ENCODE measurements at places on chromosomes 7 and 10.

- no peak for DNase-seq
Measured at GRCh38 chr10:30027057-30028005, 32.1 kb downstream of the JCAD start.

DNA sequence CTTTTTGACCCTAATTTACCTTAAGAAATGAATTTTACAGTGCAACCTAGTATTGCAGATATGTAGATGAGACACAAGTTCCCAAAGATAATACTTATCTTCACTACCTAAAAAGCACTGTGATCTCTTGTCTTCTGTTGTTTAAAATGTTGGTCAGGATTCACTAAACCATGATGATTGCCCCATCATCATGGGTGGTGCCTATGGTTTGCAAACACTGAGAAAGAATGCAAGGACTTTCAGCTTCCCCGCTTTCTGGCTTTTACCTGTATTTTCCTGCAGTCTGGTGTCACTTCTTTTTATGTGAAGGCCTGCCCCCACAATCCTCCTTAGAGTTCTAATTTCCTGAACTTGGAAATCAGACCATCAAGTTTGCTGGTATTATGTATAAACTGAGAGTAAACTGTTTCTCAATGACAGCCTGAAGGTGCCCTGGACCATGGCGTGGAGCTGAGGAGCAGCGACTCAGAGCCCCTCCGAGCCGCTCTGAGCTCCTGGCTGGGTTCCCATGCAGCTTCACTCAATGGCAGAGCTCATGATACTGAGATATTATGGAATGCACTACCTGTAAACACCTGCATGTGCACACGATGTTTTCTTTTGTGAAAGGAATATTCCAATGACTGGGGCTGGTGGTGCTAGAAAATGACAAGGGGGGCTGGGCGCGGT lies 118.4 kb upstream of the EFCAB10 start:
- no peak for DNase-seq

- no peak for DNase-seq
Measured at GRCh38 chr7:116322541-116322940, 112.2 kb downstream of the TES start.

- no peak for DNase-seq
Measured at GRCh38 chr7:84452618-84453017, 258.0 kb upstream of the SEMA3A start.

DNA sequence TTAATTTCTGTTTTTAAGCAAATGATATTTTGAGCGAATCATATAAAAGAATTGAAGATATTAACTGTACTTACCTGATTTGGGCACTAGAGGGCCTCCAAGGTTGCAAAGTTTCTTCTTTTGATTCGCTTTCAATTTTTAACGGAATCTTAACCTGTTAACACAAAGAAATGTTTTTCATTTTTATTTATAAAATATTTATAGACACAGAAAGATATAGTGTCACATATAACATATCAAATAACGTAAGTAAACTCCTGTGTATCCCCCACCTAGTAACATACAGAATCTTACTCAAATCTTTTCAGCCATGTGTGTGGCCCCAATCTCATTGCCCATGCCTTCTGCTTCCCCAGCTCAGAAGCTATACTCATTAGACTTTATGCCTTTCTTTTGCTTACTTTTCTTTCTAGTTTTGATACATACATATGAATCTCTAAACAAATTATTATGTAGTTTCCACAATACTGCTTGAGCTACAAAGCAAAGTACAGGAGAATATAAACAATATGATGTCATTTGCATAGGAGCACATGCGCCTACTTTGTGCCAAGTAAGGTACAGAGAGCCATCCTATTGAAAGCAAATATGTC lies 49.5 kb upstream of the ZPBP start:
- DNase-seq: peak; percentile 42

DNA sequence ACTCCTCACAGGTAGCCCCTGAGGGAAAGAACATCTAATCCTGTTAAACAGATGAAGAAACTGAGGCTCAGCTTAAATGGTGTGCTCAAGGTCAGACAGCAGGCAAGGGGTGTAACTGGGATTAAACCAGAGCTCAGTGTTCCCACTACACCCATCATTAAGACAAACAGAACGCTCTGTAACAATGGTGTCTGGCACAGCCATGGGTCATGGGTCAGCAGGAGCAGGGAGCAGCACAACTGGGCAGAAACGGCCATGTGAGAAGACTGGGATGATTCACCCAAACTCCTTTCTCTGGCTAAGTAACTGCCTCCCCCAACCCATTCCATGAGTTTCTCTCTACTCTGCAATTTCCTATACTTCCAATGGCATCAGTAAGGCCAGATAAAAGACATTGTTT lies 85.5 kb upstream of the PDE1C start:
- peak; percentile 20 for DNase-seq

DNA sequence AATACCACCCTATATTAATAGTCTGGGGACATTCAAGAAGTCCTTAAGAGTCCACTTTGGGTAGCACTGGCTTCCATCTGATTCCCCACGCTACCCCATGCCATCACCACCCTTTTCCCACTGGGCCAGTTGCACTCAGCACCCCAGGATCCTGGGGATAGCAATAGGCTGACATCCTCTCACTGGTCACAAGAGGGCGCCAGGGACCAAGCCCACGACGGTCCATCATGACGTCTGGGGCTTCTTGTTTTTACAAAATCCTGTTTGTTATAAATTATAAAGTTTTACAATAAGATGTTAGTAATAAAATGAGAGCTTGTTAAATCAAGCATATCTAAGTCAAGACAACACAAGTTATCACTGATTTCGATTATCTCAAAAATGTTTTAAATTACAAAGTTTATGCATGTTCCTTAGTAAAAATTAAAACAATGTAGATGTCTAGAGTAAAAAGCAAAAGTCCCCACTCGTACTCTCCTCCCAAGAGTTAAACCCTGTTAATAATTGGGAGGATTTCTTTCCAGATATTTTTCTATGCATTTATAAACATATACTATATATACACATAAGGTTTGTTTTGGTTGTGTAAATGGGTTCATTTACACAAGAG lies 15.4 kb downstream of the GPNMB start:
- peak; percentile 69 for DNase-seq

DNA sequence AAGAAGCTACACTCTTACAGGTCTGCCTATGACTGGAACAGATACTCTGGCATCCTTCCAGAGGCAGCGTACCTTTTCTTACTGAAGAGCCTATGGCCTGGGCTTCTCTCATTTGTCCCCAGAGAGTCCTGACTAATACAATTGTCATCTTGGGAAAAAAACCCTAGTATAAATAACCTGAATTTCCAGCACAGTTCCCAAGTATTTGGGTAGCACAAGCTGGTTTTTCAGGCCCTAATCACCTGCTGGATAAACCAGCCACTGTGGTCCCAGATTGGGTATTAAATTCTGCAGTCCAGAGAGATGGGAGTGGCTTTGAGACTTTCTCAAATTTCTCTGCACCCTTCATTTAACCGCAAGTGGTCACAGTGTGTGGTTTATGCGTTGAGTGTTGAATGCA lies 186.8 kb upstream of the NEBL start:
- DNase-seq: peak; percentile 78

DNA sequence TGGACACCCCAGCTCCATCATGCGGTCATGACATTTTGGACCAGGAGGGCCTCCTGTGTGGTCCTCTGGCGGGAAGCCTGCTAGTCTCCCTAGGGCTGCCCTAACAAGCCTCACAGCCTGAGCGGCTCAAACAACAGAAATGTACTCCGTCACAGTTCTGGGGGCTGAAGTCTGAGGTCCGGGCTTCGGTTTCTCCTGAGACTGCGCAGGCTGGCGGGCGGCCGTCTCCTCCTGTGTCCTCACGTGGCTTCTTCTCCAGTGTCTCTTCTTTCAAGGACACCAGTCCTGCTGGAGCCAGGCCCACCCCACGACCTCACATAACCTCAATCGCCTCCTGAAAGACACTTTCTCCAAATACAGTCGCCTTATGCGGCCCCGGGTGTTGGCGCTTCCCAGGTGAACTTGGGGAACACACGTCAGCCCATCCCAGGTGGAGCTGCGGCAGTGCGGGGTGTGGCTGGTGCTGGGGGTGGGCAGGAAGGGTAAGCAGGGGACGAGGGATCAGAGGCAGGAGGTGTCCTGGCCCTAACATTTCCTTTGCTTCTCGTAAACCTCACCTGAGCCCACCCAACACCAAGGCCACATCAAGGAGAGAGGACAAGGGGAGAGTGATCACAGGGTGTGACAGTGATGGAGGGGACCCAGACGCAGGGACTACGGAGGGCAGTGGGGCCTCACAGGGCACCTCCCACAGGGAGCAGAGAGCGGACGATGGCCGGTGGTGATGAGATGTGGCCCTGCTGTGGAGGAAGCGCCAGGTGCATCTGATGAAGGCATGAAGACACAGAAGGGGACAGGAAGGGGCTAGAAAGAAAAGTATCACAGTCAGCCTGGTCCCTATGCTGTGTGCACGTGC lies 580.6 kb downstream of the PTPRN2 start:
- no peak for DNase-seq

DNA sequence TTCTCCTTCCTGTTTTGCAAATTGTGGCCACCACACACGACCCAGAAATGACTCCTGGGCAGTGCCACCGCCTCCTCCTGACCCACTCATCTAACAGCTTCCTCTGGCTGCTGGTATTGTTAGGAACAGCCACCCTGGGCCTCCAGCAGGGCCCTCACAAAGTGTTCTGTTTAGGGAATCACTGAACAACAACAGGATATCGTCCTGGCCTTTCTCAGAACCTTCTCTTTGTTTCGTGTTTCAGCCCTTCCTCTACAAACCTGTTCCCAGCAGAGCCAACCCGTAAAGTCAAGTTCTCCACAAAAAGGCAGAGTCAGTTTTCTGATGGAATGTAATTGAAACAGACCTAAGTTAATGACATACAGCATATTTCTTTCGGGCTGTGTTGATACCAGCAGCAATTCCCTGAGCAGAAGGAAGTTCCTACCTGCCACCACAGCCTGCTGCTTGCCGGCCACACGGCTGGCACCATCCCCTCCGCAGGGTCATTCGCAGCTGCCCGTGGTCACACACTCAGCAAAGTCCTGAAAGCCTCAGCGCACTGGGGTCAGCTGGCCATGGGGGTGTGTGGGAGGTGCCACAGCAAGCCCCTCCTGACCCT lies 91.7 kb upstream of the PITRM1 start:
- no peak for DNase-seq

DNA sequence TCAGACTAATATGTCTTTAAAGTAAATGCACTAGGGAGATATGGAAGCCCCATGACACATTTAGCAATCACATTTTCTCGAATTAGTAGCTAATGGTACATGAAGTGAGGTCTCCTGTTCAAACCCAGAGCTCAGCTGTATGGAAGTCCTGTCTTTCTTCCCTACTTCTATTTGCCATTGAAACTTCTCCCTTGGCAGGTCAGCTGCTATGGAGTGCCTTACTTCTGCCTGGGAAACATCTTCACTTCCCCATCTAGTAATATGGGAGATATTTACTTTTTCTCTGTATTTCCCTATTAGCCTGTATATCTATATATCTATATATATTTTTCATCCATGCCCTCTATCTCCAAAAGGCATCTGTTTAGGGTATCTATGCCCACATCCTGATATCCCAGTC lies 225.3 kb upstream of the INHBA start:
- DNase-seq: no peak

- peak; percentile 18 for DNase-seq
Measured at GRCh38 chr10:116201011-116201410, 72.0 kb downstream of the GFRA1 start.

GRCh38 chr7:135074096-135074495 lies 73.8 kb upstream of the TMEM140 start:
- DNase-seq: no peak

DNA sequence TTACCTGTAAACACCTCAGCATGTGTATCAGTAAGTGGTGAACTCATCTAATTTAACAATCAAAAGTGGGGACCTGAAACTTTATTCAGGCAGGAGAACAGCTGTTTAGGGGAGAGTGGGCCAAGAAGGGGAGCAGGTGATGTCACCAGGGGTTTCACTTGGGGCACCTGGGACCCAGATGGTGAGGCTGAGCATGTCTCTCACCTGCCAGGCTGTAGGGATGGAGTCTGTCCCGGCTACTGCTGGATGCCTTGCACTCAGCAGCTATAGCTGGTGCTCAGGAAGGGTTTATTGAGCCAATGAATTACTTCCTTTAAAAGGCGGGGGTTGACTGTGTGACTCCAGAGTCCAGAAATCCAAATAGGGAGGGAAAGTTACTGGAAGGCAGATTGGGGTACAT lies 23.0 kb downstream of the CDH23 start:
- DNase-seq: no peak

DNA sequence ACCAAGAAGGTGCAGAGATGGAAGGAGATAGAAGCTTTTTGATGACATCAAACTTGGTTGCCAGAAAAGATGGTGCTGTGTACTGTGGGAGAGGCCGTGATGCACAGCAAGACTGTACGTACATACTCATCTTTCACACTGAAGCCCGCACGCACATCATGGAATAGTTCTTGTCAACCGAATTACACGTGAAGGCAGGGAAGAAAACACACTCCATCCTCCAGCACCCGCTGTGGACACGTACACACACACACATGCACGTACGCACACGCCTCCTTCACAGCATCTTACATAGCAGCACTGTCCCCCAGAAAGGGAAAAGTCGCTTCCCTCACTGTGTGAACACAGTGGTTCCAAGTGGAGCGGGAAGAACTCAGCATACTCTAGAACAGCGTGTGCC lies 54.5 kb upstream of the DDC start:
- no peak for DNase-seq

GRCh38 chr7:135365721-135366120 lies 132.1 kb downstream of the STRA8 start:
- no peak for DNase-seq

GRCh38 chr10:1256432-1256725 lies 200.2 kb downstream of the WDR37 start:
- DNase-seq: no peak

DNA sequence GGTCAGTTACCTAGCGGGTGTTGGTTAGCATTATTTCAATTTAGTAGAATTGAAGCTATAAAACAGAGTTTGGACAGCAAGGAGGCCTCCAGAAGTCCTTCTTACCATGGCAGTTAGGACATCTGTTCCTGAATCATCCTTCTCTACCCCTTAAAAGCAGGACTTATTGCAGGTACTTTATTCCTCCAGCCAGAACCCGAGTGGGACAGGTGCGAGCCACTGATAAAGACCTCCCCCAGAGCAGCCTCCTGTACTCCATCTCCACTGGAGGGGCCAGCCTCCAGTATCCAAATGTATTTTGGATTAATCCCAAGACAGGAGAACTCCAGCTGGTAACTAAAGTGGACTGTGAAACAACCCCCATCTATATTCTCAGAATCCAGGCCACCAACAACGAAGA lies 54.6 kb downstream of the CDHR3 start:
- no peak for DNase-seq

DNA sequence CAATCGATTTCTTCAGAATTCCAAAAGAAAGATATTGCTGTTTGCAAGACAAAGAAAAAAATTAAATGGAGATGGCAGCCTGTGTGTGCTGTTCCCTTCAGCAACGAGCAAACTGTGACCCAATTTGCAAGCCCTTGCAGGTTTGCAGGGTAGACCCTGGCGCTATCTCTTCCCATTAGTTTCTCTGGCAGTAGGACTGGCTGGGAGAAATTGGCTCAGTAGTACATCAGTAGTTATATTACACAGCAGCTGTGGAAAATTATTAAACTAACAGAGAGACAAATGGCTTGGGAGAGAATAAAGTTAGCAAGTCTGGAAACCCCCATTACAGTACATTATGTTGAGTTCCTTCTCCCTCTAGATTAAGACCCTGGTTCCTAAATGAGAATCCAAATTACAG lies 116.4 kb upstream of the ITGB1 start:
- no peak for DNase-seq
